ENCODE measurements at places on chromosomes 6 and 20. TPM values are rescaled to one million over a fixed set of nuclear protein-coding genes. Genes with fewer than 3 reads are reported as not detected.

The SF3B5 gene
- total RNA-seq, result 133 TPM

The ALDH5A1 gene
- 0.53 TPM for total RNA-seq

- no peak for DNase-seq
Observed at GRCh38 chr20:49394757-49395156, 87.7 kb downstream of the KCNB1 start.

- DNase-seq, result no peak
Observed at GRCh38 chr6:170037541-170038250, 253.2 kb downstream of the DLL1 start.

DNA sequence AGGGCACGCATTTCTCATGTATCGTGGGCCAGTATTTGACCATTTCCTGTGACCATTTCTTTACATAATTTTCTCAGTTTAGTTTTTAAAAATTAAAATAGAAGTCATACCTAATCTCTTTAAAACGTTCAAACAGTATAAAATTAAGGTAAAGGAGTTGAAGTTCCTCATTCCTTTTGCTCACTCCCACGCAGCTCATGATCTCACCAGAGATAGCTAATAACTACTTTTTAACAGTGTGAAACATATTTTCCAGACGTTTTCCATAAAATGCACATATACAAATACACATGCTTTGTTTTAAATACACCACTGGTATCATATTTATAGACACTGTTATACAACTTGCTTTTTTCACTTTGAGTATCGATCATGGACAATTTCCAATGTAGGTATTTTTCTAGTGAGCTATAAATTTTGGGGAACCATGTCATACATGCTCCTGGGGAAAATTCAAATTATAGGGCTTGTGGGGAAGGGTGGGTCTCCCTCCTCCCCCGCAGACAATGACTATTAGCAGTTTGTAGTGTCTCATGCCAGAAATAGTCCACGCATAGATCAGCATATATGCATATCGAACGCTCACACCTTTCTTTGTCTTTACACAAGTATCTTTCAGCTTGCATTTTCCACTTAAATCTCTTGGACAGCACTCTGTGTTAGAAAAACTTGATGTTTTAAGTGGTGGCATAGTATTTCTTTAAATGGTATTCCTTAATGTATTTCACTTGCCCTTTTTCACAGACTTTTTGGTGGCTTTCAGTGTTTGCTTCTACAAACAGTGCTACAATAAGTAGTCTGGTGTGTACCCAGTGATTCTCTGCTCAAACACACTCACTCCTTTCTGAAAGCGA is 145.5 kb upstream of the ZNF217 start:
- no peak for DNase-seq

All from pulmonary artery endothelial cell (primary cell).